ENCODE measurements at places on chromosomes 3 and 15.

GRCh38 chr3:50519471-50520089 lies 16.1 kb upstream of the CACNA2D2 start:
- DNase-seq = no peak

- no peak for DNase-seq
Measured at GRCh38 chr3:41200669-41201021, 1.3 kb downstream of the CTNNB1 start.

- no peak for DNase-seq
Measured at GRCh38 chr3:4643904-4644547, 150.9 kb downstream of the ITPR1 start.

DNA sequence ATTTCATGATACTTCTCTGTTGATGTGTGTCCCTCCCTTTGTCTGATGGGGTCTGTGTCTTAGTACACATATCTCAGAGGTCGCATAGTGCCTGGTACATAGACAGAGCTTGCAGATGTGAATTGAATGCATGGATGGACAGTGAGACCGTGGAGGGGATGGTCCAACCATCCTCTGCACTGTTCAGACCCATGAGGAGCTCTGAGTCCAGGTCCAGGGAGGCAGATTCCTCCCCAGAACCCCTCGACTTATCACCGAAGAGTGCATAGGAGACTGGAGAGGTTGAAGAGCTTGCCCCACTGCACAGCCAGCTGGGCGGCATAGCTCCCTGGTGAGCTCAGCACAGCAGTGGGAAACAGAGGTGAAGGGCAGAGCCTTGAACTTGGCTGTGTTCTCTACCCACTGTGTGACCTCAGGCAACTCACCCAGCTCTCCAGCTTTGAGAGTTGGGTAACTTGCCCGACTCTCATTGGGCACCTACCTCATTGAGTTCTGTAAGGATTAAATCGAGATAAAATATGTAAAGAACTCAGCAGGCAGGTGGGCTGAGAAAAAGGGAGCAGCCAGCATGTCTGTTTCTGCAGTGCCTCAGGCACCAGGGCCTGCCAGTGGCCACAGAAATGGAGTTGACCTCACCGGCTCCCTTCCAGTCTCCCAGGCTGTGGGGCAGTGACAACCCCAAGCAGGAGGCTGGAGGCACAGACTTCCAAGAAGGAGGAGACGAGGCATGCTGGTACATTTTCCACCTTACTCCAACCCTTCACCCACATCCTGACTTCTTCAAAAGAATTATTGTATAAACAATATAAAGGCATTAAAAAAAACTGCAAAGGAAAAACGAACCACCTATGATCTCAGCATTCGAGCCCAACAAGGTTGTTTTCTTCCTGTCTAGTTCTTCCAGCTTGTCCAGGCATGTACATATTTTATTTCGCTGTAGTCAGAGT lies 54.1 kb upstream of the TFRC start:
- no peak for DNase-seq

GRCh38 chr3:172675441-172676193 lies 35.2 kb downstream of the NCEH1 start:
- DNase-seq = peak; percentile 43

DNA sequence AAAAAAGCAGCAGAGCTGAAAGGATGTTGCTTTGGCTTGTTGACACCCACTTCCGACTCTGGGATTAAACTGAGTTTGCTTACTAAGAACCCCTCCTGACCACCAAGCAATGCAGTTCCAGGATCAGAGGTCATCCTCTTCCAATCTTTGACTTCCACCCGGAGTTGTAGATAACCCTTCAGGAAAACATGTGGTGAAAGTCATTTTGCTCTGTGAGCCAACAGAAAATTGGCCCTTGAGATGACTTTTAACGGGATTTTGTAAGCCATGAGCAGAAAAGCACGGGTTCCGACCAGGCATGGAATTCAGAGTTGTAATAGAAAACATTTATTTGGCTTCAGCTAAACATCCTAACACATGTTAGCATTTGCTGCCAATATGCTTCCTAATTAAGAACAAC lies 171.6 kb upstream of the NR2F2 start:
- DNase-seq = no peak

- no peak for DNase-seq
Measured at GRCh38 chr3:109678600-109678999, 341.3 kb upstream of the DPPA4 start.

DNA sequence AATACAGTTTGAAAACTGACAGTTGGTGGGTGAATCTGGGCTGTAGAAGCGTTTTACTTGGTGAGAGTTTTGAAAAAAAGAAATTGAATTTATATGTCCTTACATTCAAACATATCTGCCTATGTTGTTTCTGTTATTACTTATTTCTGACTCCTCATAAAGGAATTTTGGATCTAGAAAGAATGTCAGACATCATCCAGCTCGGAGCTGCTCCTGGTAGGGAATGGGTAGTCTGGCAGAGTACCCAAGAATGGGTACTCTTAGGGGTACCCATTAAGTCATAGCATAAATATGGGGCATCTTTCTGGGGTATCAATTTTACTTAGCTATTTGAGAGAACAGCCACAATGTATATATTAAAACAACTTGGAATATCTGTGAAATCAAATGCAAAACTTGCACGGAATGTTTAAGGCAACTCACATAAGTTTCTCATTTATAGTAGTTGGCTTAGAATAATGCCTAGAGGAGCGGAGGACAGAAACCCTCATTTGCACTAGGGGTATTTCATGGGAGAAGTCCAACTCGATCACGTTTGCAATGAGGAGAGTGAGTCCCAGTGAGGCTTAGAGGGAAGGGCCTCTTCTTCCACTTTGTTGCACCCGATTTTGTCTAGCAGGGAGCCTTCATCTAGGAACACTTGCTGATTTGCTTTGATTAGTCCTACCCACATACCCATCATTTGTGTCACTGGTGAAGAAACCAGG lies 2.4 kb upstream of the LARP6 start:
- no peak for DNase-seq
